ENCODE measurements at places on chromosomes 2 and 18.
A peak's percentile ranks its signal among the peaks of the same experiment; 100 is the strongest.

- DNase-seq, result no peak
Observed at GRCh38 chr2:239498981-239499634, 98.3 kb upstream of the HDAC4 start.

- no peak for DNase-seq
Observed at GRCh38 chr2:132517386-132517785, 100.8 kb downstream of the GPR39 start.

- no peak for DNase-seq
Observed at GRCh38 chr2:101805152-101806088, 107.9 kb downstream of the MAP4K4 start.

DNA sequence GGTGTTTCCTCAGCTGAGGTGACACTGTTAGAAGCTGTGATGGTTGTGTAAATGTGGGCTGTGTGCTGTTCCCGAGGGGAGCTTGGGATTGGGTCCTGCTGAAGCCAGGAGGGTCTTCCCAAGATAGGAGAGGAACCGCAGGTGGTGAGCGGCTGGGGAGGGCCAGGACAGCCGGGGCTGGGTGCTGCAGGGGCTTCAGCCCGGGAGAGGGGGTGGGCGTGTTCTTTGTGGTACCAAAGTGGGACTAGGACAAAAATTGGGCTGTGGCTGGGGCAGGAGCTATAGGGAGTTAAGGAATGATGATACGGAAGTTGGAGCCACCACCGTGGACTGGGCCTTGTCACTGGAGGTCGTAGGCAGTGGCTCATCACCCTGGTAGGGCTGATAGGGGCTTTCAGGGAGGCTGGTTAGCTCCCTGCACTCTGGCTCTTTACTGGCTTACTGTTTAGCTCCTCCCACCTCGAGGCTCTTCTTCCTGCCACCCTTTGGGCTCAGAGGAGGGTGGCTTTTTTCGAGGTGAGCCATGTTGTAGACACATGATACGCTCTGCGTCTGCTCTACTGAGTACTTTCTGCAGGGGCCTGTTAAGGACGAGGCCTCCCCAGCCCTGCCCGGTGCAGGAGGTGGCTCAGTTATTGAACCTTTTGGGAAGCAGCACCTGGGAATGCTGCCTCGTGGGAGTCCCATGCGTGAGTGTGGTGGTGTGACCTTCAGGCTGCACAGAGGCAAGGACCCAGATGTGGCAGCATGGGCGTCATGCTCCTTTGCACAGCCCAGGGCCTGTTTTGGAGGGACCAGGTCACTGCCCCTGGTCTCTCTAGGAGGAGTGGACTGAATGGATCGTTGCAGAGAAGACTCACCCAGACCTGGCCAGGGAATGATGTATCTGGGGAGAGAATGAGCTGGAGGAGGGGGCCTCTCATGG, 21.6 kb downstream of the ASB1 start:
- DNase-seq, result peak; percentile 35

DNA sequence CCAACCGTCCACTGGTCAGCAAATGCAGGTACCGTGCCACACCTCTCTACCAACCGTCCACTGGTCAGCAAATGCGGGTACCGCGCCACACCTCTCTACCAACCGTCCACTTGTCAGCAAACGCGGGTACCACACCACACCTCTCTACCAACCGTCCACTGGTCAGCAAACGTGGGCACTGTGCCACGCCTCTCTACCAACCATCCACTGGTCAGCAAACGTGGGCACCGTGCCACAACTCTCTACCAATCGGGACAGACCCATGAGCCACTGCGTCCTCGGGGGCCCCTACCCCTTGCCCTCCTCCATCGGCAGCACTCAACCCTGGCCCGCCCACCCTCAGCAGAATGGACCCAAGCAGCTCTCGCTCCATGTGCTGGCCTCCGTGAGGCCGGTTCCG, 226.4 kb upstream of the SALL3 start:
- no peak for DNase-seq

DNA sequence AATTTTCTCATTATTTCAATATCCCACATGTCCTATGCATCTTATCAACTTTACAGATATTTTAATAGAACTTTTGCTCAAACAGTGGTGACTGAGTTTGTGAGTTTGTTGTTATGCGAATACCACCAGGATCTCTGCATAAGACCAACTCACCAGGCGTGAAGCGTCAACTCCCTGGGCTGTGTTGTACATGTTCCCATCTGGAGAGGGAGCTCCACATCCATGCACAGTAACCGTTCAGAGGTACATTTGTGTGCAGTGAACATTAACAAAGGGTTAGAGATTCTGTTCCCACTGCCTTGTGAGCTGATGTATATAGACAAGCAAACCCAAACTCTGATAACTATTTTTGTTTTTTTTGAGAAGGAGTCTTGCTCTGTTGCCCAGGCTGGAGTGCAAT, 188.7 kb downstream of the MYT1L start:
- DNase-seq, result no peak

- DNase-seq, result no peak
Observed at GRCh38 chr2:21381421-21381820, 257.7 kb downstream of the TDRD15 start.

Measured in activated CD8-positive, alpha-beta memory T cell treated with anti-CD3 and anti-CD28 coated beads for 24 hours (primary cell).